ENCODE measurements at places on chromosomes 6 and 20. TPM values are rescaled to one million over a fixed set of nuclear protein-coding genes. Genes with fewer than 3 reads are reported as not detected.

The DNAAF9 gene
- total RNA-seq: 7.9 TPM

The PARD6B gene
- 4.8 TPM for total RNA-seq

The SIM1 gene
- not detected for total RNA-seq

The SGK2 gene
- total RNA-seq: not detected

The EBF4 gene
- 2.0 TPM for total RNA-seq

The RCAN2 gene
- total RNA-seq: not detected

The SSTR4 gene
- not detected for total RNA-seq

The FERMT1 gene
- 6.7 TPM for total RNA-seq

The CPNE5 gene
- not detected for total RNA-seq

The PPP1R3G gene
- total RNA-seq: 0.16 TPM

The SYNDIG1 gene
- not detected for total RNA-seq

The EYS gene
- total RNA-seq: 0.03 TPM

The HCK gene
- not detected for total RNA-seq

GRCh38 chr20:48821261-48821920 lies 6.4 kb downstream of the PREX1 start:
- no peak for DNase-seq

DNA sequence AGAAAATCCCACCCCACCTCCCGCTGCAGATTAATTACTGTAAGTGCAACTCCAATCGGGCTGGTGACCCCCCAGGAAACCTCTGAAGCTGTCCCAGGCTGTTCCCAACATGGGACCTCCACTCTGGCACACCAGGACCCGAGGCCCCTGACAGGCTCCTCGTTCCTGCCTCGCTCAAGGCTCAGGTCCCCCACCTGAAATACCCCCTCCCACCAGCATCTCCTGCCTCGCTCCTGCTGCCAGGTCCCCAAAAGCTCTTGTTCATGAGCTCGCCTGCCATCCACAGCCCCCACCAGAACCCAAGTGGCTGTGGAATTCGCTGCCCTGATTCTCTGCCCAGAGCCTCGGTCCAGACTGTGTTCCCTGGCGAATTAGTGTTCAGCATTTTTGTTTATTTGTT lies 26.1 kb downstream of the NPEPL1 start:
- DNase-seq: no peak

- DNase-seq: no peak
Observed at GRCh38 chr20:47606983-47607613, 105.4 kb downstream of the NCOA3 start.

- no peak for DNase-seq
Observed at GRCh38 chr6:21263531-21264287, 329.8 kb upstream of the SOX4 start.

- DNase-seq: peak; percentile 90
Observed at GRCh38 chr20:53594068-53595017, 704 bp upstream of the ZNF217 start.

DNA sequence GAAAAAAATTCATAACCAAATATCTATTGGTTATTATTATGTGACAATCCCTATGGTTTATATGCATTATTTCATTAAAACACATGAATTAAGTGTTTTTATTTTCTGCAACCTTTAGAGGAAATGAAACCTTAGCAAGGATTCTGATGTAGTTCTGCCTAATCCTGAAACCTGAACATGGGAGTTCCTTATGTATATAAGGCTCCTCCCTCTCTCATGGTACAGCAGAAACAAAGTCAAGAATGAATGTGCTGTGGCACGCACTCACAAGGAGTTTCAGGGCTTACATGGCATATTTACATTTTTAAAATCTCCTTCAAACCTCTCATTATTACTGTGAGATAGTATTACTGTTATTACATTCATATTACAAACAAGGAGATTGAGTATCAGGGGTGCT lies 426.4 kb upstream of the CITED2 start:
- no peak for DNase-seq

GRCh38 chr6:136333824-136334464 lies 44.3 kb upstream of the BCLAF1 start:
- peak; percentile 33 for DNase-seq

DNA sequence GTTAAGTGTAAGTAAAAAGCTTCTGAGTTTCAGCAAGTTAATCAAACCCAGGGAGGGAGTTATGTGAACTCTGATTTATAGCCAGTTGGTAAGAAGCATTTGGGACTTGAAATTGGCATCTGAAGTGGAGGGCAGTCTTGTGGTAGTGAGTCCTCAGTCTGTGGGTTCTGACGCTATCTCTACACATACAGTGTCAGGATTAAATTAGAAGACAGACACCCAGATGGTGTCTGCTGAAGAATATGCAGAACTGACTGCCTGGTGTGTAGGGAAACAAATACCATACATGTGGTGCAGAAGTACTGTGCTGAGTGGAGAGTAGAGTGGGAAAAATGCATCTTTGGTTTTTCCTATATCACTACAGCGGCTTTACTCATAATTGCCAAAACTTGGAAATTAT lies 43.5 kb upstream of the PLN start:
- no peak for DNase-seq

- DNase-seq: no peak
Observed at GRCh38 chr6:97632341-97632740, 349.3 kb upstream of the MMS22L start.

DNA sequence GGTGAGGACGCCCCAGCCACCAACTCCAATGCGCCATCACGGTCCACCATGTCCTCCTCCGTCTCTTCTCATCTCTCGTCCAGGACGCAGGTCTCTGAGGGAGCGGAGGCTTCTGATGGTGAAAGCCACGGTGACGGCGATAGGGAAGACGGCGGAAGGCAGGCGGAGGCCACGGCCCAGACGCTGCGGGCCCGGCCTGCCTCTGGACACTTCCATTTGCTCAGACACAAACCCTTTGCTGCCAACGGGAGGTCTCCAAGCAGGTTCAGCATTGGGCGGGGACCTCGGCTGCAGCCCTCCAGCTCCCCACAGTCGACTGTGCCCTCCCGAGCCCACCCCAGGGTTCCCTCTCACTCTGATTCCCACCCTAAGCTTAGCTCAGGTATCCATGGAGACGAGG lies 63.6 kb downstream of the FNDC1 start:
- no peak for DNase-seq

GRCh38 chr20:44418069-44418905 lies 57.4 kb upstream of the TTPAL start:
- DNase-seq: no peak

- DNase-seq: no peak
Observed at GRCh38 chr6:7919871-7920270, 9.3 kb upstream of the TXNDC5 start.

DNA sequence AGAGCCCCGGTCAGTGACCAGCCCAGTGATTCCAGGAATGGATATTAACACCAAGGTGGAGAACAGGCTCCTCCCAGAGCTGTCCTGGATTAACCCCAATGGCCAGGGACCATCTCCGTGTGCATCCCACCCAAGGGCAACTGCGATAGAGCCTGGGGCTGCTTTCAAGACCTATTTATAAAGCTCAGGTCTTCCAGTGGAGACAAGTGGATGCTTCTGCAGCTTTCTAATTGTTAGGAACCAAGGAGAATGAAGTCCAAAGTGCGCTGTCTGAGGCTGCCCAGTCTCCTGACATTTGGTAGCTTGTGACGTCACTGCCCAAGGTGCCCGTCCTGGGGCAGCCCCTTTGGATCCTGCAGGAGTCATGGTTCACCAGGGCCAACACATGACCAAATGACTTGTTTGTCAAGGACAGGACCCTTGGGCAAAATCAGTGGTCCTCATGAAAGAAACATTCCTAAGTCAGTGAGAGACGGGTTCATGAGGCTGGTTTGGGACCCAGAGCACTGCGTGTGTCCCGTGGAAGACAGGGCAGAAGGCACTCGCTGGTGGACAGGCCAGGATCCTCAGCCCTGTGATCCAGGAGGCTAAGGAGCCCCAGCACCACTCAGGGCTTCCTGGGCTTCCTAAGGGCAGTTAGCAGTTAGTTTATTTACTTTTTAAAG lies 174.9 kb downstream of the ANKRD60 start:
- no peak for DNase-seq

DNA sequence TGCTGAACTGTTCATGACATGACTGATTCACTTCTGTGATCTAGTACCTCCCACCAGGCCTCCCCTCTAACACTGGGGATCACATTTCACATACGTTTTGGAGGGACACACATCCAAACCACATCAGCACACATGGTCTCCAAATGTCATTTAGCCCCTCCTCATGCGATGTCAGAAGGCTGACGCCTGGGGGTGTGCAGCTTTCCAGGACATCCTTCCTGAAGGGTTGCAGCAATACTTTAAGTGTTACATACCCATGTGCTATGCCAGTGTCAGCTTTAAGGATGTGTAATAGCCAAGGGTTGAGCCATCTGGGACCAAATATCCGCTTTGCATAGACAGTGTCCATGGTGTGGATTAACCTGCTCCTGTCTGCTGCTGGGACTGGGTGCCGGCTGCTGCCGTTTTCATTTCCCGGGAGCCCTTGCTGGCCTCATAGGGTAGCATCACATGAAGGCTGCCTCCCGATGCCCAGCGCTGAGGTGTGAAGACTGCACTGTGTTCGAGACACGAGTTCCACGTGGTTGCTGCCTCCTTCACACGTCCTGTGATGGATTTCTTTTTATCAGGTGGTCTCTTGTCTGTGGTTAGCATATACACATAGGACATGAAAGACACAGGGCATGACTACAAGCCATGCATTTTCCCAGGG lies 219.0 kb downstream of the THBS2 start:
- no peak for DNase-seq

DNA sequence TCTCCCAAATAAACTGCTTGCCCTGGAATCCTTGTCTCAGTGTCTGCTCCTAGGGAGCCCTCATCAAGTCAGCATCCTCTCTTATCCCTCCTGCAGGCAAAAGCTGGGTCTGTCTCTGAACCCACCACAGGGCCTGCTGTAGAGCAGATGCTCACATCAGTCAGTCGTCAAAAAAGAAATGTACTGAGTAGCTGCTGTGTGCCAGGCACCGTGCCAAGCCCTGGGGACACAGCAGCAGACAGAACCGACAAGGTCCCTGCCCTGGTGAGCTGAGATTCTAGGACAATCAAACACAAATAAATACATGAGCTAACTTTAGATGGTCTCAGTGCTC lies 68.5 kb downstream of the EYA2 start:
- DNase-seq: no peak

DNA sequence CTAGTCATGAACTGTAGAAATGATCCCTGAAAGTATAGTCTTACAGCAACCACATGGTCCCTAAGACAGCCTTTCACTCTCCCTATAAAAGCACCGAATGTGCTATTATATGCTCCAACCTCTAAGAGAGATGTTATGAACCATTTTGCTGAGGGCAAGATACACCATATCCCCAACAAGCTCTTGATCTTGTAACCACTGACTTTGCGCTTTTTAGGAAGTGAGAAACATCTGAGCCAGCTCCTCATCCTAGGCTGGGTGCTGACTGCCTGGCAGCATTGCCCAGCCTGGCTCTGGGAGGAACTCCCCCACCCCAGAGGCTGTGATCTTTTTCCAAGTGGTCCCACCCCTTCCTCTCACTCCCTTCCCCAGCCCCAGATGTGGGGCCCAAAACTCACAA lies 3.1 kb upstream of the EMILIN3 start:
- DNase-seq: no peak

DNA sequence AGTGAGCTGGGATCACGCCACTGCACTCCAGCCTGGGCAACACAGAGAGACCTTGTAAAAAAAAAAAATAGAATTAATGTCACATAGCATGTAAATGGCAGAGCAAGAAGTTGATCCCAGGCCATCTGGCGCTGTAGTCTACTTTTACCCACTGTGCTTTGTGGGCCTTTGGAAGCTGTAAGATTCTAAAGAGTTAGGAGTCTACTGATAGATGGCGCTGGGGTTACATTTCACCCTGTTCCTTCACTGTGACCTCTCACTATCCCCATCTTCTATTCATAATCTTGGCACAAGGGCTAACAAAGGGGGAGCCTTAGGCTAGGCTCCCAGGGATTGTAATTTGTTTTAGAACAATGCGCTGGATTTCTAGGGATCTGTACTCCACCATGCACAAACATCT lies 24.4 kb downstream of the SIRPD start:
- DNase-seq: peak; percentile 41

DNA sequence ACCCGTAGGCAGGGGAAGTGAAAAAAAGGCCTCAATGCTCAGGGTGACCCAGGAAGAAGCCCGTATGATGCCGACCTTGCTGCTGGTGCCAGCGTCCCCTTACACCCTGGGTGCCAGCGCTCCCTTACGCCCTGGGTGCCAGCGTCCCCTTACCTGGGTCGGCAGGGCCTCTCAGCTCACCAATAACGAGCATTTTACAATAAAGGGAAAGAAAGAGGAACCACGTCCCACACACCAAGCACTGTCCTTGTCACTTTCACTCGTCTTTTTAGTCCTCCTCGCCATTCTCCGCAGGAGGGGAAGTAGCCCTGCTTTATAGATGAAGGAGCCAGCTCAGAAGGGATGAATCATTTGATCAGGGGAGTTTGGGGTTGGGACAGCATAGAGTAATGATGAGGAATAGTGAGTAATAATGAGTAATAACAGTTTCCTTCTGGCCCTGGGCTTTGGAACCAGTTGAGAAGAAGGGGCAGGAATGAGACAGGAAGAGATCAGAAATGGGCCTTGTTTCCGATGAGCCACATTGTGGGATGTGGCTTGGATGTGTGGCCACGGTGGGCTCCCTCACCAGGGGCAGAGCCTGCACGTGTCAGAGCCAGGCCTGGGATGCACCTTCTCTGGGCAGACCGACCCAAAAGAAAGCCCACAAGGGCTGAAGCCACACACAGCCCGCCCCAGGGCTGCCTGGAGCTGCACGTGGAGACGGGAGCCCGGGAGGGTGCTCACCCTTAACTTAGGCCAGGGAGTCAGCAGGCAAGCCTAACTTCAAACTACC lies 75.7 kb downstream of the SYNJ2 start:
- no peak for DNase-seq

DNA sequence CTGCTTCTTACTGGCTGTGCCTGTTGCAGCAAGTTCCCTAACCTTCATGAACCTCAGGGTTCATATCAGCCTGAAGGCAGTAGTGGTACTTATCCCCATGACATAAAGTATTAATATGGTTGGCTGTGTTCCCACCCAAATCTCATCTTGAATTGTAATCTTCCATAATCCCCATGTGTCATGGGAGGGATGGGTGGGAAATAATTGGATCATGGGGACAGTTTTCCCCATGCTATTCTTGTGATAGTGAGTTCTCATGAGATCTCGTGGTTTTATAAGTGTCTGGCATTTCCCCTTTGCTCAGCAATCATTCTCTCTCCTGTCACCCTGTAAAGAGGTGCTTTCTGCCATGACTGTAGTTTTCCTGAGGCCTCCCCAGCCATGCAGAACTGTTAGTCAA lies 61.8 kb downstream of the FAM229B start:
- DNase-seq: peak; percentile 20

DNA sequence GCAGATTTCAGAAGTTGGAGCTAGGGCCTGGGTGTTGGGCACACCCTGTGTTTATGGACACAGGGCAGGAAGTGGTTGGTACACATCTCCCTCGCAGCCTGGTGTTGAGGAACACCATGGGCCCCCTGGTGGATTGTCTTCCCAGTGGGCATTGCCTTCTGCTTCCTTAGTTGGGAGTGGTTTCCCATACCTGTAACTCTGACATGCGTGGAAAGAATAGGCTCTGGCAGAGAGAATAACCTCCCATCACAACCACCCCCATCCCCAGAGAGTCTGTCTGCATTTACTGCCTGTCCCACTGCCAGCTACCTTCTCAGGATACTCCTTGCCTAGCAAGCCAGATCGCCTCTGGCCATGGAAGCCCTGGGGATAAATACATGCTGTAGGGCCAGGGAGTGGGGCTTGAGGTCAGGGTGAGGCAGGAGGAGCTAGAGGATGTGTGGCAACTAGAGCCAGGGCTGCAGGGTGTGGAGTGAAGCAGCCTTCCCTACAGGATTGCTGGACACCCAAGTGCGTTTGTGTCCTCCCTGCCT lies 14.7 kb downstream of the LRRC73 start:
- DNase-seq: peak; percentile 15

- DNase-seq: no peak
Observed at GRCh38 chr20:43558412-43559146, at the start of gene SGK2. Gene SGK2, plus strand, starts transcription at chr20:43559027. Its CDS starts 7,469 bp downstream, at chr20:43566496.

All from SK-MEL-5 (cell line).